ENCODE measurements at places on chromosomes 12 and 14.

DNA sequence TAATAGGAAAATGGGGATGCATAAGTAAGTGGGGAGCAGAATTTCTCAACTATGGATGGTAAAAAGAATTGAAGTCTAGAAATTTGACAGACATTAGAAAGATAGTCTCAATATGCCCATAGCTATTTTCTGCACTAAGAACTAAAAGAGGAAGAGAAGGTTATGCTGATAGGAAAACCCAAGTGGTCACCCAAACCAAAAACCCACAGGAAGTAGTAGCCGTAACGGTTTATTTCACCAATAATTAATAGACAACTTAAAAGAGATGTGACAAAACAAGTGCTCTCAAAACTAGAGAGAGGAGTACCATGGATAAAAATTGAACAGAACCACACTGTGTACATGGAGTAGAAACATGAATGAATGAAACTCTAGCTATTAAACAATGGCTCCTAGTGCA, 295.4 kb downstream of the FSCB start:
- DNase-seq: no peak

- DNase-seq: peak; percentile 90
These were observed 5.1 kb downstream of the CISTR start for GRCh38 chr12:53746592-53747092.

DNA sequence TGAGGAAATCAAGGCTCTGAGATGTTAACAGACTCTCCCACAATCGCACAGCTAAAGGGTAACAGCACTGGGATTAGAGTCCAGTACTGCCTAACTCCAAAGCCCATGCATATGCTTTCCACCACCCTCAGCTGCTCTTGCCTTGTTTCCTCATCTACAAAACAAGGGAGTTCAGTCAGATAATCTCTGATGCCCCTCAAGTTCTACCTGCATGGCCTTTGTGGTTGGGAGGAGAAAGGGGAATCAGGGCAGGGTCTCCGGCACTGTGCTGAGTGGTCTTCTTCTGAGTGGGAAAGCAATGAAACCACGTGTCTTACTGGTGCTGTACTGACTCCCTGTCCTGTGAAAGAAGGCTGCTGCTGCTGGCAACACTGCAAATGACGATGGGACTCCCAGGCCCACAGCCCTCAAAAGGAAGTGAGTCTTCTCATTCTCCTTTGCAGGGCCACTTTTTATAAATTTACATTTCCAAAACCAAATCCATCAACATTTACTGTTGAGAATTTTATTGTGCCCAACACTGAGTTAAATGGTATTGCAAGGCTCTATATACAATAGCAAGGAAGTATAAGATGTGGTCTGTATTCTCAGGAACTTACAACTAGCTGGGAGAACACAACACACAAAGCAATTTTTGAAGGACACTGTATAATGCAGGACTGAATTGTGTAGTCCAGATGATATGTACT, 19.7 kb upstream of the DUSP16 start:
- DNase-seq: no peak

- no peak for DNase-seq
These were observed 57.2 kb upstream of the CCND2 start for GRCh38 chr12:4216187-4216927.

DNA sequence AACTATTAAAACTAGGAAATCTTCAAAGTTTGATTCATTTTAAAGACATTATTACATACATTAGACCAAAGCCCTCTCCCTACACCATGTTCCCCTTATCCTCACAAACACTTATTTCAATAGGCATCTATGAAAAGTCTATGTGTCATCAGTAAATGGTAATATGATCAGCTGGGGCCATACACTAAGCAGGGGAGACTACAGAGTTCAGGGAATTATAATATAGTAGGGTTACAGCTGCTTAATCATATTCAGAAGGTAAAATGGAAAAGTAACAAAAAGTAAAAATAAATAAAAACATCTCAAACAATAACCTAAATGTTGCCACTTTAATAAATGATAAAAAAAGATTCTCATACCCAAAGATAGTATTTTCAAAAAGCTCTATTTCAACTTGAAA, 29.1 kb downstream of the PAWR start:
- no peak for DNase-seq

DNA sequence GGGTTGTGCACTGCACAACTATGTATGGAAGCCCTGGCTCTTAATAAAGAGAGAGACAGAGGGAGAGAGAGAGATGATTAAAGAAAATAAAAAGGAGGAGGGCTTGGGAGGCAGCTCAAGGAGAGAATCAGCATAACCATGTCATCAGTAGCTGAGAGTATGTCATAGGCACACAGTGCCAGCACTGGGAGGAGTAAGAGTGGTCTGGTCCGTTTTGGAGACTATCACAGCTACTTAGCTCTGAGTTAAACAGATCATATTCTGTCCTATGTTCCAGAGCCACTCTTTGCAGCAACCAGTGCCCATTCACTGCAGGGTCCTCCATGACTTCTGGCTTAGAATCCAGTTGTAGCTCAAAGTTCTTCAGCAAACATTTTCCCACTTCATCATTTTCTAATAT, 59.0 kb downstream of the GTF2A1 start:
- DNase-seq: no peak

GRCh38 chr14:22980672-22981089, 1.7 kb downstream of the AJUBA start:
- DNase-seq: peak; percentile 86

GRCh38 chr12:132354982-132355680, 25.7 kb upstream of the GALNT9 start:
- DNase-seq: no peak

- DNase-seq: no peak
These were observed 116.2 kb upstream of the ARID2 start for GRCh38 chr12:45613296-45613695.

- DNase-seq: no peak
These were observed 17.4 kb upstream of the PYGL start for GRCh38 chr14:50961605-50962221.

DNA sequence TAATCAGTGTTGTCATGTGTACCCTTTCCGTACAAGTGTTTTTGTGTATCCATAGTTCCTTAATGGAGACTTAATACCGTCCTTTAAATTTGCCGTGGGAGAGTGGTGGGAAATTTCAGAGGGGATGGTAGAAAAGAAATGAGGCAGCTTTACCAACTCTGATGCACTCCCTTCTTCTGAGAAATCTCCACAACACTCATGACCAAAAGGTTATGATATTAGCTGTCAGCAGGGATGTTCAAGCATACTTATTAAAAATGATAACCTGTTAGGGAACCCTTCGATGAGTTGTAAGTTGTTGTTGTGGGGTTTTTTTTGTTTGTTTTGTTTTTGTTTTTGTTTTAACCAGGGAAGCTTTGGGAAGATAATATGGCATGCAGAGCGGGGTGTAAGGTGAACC, 12.5 kb downstream of the RAB21 start:
- DNase-seq: no peak

DNA sequence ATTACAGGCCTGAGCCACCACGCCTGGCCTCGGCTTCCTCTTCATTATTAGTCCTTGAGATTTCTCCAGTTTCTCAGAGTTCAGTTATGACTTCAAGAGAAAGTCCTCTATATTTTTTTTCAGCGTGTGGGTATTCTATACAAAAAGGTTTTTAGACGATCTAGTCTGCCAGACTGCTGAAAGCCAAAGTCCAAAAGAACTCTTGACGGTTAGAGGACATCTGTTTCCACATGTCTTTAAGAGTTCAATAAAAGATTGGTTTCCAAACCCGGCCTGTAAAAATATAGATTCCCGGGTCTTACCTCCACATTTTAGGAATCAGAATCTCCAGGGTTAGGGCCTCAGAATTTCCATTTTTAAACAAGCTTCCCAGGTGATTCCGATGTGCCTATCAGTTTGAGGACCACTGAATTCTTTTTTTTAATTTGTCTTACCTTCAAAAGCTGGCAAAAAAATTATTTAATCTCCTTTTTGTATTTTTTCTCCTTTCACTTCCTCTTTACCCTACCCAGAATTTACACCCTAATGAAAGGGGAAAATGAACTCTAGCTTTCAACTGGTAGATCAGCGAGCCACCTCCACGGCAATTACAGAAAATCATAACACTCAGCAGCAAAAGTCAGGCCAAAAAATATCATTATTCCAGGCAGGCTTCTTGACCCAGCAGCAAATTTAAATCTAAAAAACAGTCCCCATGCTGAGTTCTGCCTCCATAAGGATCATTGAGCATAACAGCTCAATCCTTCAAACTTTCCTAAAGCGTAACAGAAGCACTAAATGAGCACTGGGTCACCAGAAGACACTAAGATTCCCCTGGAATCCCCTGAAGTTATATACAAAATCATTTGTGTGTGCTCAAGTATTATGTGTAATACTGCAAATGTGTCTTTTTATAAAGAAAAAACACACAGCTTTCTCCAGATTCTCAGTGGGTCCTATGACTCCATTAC, 8.7 kb downstream of the NT5DC3 start:
- DNase-seq: no peak

- no peak for DNase-seq
These were observed 7.2 kb upstream of the C1R start for GRCh38 chr12:7099290-7099996.

GRCh38 chr14:54116198-54116885, 159.7 kb upstream of the BMP4 start:
- no peak for DNase-seq

- DNase-seq: no peak
These were observed 35.8 kb upstream of the SINHCAF start for GRCh38 chr12:31361730-31362114.

DNA sequence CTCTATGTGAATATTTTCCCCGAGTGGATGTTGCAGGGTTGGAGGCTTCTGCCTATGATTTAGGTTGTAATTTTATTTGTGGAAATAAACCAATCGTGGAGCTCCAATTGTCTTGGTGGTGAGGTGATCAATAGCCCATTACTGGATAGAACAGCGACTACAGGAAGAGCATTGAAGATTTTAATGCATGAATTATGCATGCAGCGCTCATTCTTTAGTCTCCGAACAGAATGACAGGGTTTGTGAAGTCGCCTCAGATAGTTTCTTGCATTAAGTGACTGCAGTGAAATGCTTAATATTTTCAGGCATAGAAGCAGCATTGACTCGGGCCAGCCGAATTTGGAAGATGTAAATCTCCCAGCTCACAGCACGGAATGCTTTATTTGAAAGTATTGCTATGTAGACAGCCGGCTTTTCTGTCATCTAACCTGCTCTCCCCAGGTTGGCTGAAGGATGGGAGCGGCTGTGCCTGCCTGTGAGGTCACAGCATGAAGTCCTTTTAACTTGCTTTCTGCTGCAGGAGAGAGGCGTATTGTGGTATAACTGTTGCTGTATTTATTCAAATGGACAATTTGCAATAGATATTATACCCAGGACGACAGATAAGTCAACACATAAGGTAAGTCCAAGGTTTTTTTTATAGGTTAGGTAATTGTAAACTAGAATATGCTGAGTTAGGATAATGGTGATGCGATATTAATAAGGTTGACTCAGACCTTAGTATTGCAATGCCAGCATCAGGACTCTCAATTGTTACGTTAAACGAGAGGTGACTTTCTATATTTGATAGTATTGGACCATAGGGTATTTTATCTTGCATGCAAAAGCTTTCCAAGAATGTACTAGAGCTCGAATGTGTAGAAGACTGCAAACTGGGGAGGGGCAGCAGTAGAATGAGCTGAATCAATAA, 135.7 kb downstream of the CNTN1 start:
- DNase-seq: peak; percentile 30

DNA sequence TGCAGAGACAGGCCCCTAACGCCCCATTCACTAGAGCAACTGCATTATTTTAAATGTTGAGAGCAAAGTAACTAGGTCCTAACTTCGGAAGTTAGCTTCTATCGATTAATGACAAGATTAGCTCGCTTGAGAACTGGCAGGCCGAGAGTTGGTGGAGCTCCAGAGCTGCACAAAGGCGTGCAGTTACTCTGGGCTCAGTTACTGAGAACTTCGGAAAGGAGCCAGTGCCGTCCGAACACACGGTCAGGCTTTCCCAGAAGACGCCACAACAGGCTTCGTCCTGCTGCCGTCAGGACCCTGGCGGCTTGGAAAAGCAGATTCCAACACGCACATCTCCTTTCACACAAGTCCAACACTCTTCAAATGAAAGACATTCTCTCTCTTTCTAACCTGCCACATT, 45.4 kb upstream of the TESC start:
- no peak for DNase-seq

DNA sequence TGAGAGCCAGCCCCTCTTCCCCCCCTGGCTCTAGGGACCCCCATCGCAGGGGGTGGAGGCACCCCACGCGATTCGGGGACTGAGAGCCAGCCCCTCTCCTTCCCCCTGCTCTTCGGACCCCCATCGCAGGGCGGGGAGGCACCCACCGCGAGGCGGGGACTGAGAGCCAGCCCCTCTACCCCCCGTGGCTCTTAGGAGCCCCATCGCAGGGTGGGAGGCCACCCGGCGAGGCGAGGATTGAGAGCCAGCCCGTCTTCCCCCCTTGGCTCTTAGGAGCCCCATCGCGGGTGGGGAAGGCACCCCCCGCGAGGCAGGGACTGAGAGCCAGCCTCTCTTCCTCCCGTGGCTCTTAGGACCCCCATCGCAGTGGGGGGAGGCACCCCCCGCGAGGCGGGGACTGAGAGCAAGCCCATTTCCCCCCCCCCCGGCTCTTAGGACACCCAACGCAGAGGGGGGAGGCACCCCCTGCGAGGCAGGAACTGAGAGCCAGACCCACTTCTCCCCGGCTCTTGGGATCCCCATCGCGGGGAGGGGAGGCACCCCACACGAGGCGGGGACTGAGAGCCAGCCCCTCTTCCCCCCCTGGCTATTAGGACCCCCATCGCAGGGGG, 45.6 kb downstream of the DDX11 start:
- DNase-seq: peak; percentile 10

- DNase-seq: no peak
These were observed 461.0 kb downstream of the FOXG1 start for GRCh38 chr14:29227631-29228030.

- no peak for DNase-seq
These were observed 43.8 kb upstream of the BMP4 start for GRCh38 chr14:54000341-54000811.

DNA sequence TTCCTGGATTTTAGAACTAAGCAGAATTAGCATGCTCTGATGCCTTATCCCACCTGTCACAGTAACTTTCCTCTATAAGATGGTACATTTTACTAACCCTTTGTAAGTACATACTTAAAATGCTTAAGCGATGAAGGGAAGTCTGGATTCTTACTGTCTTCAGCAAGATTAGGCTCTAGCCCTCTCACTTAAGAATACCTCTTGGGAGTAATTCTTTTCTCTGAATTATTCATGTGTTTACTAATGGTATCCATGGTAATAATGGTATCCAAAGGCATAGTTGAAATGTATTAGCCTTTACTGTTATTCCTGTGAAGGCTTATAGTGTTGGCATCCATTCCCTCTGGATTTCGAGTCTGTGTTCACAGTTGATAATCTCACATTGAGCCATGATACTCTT, 176.9 kb downstream of the MON2 start:
- DNase-seq: no peak

GRCh38 chr12:115511986-115512711, 765.3 kb downstream of the MED13L start:
- peak; percentile 33 for DNase-seq

- no peak for DNase-seq
These were observed 13.7 kb downstream of the FGD6 start for GRCh38 chr12:95203487-95204030.

GRCh38 chr12:110217996-110218674, 62.9 kb upstream of the ATP2A2 start:
- DNase-seq: no peak
